Stimulated activated CD8-positive, alpha-beta memory T cell treated with anti-CD3 and anti-CD28 coated beads, Interleukin-4, amount 100 ng/mL, for 48 hours (primary cell): ENCODE measurements at places on chromosomes 12 and 14.

- DNase-seq, result no peak
Observed at GRCh38 chr14:72947366-72948160, 21.3 kb downstream of the DCAF4 start.

DNA sequence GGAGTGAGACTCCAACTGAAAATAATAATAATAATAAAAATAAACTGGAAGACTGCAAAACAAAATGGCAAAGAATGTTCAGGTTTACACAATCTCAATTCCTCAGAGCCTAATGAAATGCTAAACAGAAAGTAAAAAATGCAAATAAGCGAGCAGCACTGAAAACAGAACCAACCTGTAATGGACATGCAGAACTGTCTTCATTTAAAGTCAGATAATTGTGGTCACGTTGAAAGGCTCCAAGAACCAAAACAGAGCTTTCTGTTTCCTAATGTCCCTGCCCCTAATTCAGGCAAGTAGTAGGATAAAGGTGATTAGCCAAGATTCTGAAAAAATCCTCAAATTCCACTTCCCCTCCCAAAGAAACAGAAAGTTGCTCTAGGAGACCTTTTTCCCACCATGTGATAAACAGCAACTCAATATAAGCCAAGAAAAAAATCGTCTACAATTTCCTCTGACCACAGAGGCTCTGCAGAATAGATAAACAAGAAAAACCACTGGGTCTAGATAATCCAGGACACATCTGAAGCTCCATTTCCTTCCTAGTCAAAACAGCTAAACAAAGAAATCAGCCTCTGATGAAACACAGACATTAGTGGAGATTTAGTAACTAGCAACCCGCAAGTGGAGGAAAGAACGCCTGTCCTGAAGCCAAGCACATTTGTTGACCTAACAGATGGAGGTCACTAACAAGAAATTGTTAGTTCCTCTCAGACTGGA is 3.0 kb downstream of the MIS18BP1 start:
- no peak for DNase-seq

DNA sequence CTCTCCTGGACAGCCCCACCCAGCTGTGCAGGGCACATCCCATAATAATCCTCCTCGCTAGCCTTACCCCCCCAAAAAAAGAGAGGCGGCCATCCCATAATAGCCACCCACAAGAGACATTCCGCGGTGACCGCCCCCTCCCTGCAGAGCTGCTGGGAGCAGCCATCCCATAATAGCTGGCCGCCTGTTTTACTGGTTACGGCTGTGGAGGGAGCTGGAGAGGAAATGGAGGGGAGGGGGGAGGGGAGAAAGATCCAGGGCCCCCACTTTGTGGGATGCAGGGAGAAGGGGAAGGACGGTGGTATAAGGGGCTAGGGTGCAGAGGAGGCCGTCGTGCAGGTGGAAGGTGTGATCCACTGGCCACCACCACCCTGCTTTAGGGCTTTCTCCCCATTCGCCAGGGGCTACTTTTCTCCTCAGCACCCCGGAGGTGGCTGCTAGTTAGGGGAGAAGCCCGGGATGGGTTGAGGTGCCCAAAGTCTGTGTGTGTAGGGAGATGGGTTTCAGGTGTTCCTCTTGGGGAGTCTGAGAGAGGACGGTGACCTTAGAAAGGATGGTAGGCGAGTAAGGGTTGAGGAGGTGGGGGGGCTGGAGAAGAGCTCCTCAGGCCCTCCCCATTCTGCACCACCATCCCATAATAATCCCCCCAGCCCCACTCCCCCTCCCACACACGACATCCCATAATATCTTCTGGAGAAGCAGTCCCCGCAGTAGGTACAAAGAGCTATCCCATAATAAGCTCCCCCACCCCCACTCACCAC is 6.0 kb upstream of the CHD4 start:
- no peak for DNase-seq

DNA sequence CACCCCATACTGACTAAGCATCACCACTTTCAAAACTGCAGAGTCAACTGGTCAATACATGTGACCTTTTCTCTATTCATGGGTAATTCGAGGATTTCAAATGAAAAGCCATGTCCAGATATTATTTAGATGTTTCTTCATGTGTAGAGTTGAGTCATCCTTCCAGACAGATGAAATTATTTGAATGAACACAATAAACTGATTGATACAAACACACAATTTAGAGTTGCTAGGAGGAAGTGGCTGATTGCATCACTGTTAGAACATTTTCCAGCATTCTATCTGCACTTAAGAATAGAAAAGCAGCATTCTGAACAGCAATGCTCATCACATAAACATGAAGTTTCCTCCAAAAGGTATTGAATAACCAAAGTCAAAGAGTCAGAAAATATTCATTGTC is 273.5 kb upstream of the SOX5 start:
- no peak for DNase-seq

DNA sequence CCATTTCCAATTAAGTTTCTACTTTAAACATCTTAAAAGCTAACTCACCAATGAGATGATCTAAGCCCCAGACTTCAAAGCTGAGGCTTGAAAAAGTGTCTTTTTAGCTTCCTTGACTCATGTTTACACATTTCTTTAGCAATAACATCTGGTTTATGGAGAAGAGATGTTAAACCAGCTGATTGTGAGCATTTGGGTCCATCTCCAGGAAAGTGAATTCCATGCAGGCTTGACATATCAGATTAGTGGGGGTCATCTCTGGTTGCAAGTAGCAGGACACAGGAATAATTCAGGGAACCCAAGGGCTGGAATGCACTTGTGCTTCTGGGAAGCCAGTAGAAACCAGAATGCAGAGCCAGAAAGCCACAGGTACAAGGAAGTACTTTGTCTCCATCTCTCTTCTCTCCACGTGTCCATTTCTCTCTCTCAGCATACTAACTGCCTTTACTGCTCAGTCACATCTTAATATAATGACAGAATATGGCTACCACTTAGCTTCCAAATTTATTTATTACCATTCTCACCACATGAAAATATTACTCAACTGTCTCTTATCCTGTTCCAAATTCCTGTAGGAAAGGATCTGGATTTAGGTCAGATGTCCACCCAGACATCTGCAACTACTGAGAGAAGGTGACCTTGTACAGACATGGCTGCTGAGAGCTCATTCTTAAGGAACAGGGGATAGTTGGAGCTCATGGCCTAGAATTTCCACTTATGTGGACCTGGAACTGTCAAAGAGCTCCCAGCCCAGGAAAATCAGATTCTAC is 104.4 kb downstream of the SCN8A start:
- DNase-seq, result no peak
